ENCODE measurements at places on chromosomes 7 and 10. TPM values are rescaled to one million over a fixed set of nuclear protein-coding genes. Genes with fewer than 3 reads are reported as not detected.

The FAM241B gene
- total RNA-seq = 3.5 TPM

The EIF4H gene
- total RNA-seq = 203 TPM

The RAMP3 gene
- total RNA-seq = 62.0 TPM

The LIPN gene
- total RNA-seq = not detected

The EN2 gene
- total RNA-seq = not detected

The EPHB6 gene
- total RNA-seq = 8.2 TPM

The SRGN gene
- total RNA-seq = 124 TPM

The MOGAT3 gene
- not detected for total RNA-seq
